ENCODE measurements at places on chromosomes 3 and 15.

DNA sequence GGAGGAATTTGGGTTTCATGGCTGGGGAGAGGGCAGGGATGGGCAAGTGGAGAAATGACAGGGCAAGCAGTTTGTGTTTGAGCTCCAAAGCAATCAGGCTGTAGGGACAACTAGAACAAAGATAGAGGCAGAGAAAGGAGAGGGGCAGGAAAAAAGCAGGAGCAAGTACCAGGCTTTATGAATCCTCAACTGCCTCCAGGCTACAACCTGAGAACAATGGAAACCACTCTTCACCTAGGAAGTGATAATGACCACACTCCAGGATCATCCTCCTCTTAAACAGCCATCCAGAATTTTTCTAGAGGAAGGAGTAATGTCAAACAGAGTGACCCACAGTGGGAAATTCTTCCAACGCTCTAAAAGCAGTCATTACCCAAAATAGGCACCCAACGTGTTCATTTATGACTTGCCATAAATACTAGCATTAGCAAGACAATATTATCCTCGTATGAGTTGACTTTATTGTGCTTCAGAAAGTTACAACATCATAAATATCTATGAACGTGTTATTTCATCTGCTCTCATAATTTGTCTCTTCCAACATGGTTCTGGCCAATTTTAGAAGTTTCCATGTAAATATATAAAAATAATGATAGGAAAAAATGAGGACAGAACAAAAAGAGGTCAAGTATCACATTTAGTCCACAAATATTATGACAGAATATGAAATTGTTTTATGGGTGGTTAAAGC lies 50.5 kb downstream of the TNFAIP8L3 start:
- no peak for DNase-seq

DNA sequence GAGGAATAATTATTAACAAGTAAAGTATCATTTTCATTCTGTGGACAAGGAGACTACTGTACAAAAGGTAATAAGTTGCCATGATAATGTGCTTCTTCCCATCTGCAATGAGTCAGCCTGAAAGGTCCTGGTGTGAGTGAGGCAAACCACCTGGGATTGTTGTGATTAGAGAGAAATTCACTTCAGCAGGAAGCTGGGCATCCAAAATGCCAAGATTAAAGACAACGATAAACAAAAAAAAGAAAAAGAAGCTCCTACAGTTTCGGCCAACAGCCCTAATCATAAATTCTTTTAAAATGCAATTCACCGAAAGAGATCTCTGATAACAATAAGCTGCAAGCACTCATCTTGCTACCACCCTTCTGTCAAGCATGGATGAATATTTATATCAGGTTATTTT lies 507.8 kb downstream of the TUSC7 start:
- DNase-seq: no peak

GRCh38 chr3:157132936-157133335 lies 27.0 kb downstream of the CCNL1 start:
- peak; percentile 53 for DNase-seq

DNA sequence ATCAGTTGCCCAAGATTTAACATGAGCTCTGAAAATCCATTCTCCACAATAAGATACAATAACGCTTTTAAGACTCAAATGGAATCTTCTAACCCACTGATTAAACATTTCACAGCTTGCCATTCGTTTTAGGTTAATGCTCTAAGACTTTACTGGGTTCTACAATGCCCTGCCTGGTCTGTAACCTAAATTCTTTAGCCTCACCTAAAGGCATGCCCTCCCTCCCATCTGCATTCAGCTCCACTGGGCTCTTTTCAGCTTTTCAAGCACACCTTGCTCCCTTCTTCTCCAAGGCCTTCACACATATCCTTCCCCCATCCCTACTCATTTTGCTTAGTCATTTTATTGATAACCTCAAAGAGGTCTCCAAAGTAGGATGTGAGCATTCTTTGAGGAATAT lies 290.9 kb downstream of the LSAMP start:
- DNase-seq: no peak

DNA sequence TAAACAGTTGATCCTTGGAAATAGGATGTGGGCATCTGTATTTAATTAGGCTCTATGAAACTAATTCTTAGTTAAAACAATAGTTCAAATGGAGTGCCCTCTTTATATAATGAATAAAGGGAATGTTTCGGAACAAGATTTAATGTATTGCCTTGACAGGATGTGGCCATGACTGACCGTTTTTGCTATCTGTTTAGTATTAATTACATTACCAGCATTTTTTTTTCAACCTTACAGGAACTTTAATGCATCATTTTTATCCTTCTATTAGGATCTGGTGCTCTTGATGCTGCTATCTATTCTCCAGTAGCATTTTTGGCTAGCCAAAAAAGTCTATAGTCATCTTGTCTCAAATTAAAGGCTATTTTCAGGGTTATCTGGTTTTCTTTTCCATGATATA lies 340.9 kb downstream of the GRM7 start:
- DNase-seq: no peak

DNA sequence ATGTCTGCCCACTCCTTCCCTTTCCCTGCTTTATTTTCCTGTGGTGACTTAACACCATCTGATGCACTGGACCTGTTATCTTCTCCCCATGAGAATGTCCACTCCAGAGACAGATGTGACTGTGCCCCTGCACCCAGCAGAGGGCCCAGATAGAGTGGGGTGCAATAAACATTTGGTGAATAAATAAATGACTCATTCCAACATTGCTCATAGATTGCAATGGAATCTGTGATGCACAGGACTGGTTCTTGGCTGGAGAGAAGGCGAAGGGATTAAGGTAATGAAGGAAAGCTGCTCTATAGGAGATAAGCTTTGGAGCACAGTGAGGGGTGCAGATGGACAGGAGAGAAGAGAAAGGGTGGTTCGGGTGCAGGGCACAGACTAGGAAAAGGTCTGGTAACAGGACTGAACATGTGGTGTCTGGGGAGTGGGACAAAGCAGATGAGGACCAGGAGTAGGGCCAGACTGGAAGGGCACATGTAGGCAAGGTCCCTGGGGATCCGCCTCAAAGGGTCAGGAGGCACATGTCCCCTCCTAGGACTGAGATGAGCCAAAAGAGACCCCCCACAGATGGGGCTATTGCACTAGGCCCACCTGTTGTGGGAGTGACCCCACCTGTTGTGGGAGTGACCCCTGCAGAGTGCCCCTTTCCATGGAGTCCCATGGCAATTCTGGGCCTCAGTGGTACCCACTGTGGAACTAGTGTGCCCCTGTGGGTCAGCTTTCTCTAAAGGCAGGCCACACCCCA lies 17.5 kb upstream of the POC1A start:
- peak; percentile 52 for DNase-seq

Measured in suppressor macrophage treated with lipopolysaccharide for 1 hour (primary cell).